ENCODE measurements at places on chromosomes 16 and 17.

DNA sequence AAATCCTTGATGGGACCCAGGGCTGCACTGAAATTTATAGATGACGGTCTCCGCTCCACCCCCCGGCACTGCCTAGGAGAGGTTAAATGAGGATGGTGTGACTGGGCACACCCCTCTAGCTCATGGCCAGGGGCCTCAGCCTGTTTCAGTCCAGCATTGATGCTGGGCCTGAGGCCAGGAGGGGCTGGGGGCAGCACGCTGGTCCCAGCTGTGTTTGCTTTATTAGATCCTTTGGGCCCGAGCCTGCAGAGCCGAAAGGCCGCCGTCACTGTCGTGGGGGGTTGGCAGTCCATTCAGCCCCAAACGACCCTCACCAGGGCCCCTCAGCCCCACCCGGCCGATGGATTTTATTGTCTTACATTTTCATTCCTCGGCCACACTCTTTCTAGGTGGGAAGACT is 10.8 kb upstream of the DOK4 start:
- no peak for DNase-seq
- no peak overlapping the region for H3K4me3 ChIP-seq
- no peaks in the 10 kb centered on the region for H3K36me3 ChIP-seq
- no peak overlapping the region for H3K27ac ChIP-seq

- DNase-seq = no peak
- H3K36me3 ChIP-seq = peaks cover 14% of the 10 kb centered on the region
- no peak overlapping the region for H3K4me3 ChIP-seq
- H3K27ac ChIP-seq = no peak overlapping the region
- peaks cover 5% of the 10 kb centered on the region for H3K4me1 ChIP-seq
Measured at GRCh38 chr17:63647065-63647725, 25.0 kb downstream of the MAP3K3 start.

- no peaks in the 10 kb centered on the region for H3K36me3 ChIP-seq
- no peaks in the 10 kb centered on the region for H3K27me3 ChIP-seq
- no peak for DNase-seq
- H3K27ac ChIP-seq = no peak overlapping the region
- H3K4me1 ChIP-seq = no peaks in the 10 kb centered on the region
- H3K4me3 ChIP-seq = no peak overlapping the region
Measured at GRCh38 chr16:52312716-52313115, 234.2 kb downstream of the TOX3 start.

DNA sequence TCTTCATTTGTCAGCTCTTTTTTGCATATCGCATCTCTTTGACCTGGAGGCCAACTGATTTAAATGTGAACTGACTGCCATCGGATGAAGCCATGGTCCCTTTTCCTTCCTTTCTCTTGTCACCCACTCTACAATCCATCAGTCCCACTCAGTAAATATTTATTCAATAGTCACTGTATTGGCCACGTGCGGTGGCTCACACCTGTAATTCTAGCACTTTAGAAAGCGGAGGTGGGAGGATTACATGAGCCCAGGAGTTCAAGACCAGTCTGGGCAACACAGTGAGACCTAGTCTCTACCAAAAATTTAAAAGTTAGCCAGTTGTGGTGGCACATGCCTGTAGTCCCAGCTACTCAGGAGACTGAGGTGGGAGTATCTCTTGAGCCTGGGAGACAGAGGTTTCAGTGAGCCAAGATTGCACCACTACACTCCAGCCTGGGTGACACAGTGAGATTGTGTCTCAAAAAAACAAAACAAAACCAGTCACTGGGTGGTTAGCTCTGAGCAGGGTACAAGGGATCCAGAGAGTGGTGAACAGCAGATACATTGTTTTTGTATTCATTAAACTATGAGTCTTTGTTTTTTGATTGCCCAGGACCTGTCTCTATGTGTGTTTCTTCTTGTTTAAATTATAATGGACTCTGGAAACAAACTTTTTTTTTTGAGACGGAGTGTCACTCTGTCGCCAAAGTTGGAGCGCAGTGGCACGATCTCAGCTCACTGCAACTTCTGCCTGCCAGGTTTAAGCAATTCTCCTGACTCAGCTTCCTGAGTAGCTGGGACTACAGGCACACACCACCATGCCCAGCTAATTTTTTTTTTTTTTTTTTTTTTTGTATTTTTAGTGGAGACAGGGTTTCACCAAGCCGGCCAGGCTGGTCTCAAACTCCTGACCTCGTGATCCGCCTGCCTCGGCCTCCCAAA is 6.9 kb downstream of the PHAF1 start:
- H3K27ac ChIP-seq = no peak overlapping the region
- H3K27me3 ChIP-seq = no peaks in the 10 kb centered on the region
- peaks cover 4% of the 10 kb centered on the region for H3K4me1 ChIP-seq
- no peak overlapping the region for H3K4me3 ChIP-seq
- DNase-seq = no peak
